ENCODE measurements at places on chromosomes 7 and 10.

- no peak for DNase-seq
Observed at GRCh38 chr7:52917982-52918578, 117.4 kb upstream of the POM121L12 start.

GRCh38 chr10:94183666-94184264, 179.0 kb downstream of the NOC3L start:
- peak; percentile 3 for DNase-seq

DNA sequence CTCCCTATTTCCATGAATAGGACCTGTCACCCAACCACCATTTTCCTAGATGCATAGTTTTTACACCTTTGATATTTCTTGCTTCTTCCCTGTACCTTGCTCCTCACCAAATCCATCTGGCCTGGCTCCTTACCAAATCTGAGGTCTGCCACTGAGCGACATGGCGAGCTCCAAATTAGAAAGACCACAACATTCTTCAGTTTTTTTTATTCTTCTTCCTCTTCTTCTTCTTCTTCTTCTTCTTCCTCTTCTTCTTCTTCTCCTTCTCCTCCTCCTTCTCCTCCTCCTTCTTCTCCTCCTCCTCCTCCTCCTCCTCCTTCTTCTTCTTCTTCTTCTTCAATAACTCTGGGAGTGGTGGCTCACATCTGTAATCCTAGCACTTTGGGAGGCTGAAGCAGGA, 7.1 kb downstream of the CPED1 start:
- DNase-seq: no peak

- DNase-seq: no peak
Observed at GRCh38 chr10:64635906-64636305, 1114.7 kb downstream of the REEP3 start.

DNA sequence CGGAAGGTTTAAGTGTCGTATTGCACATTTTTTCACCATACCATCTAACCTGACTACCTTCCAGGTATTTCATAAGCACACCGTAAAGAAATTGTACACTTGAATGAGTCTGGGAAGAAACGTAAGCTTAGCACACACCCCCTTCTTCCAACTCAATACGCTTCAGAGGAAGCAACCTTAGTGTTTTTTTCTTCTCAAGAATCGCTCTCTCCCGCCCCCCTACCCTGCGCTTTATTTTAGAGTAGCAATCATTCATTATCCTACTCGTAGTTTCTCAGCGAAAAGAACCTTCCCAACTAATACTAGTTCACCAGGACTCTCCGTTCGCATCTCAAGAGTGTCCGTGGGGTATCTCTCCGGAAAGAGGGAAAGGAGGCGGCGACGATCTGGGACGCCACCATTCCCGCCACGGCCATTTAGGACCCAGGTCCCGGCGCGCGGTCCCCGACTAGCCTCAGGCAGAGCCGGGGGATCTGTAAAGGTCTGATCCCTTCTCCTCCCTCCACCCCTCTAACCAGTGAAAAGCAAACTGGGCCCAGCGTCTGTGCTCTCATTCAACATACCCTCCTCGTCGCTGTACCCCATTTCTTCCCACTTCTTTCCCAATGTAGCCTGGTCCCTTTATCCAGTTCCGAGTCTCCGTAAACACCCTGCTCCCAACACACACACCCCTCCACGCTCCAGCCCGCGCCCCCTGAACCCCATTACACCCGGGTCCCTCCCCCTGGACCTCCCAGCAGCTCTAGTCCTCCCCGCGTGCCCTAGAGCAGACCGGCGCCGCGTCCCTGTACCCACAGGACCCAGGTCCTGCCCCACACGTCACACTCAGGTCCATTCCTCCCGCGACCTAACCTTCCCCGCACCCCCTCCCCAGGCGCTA, 16.0 kb downstream of the MYOZ1 start:
- no peak for DNase-seq

All from stimulated activated CD4-positive, alpha-beta T cell treated with anti-CD3 and anti-CD28 coated beads, Interleukin-15, amount 100 ng/mL, for 48 hours (primary cell).